CD4-positive, alpha-beta T cell (primary cell): ENCODE measurements at places on chromosomes 7 and 10.

- peak; percentile 76 for DNase-seq
Observed at GRCh38 chr7:69598081-69598486, at the start of gene AUTS2. AUTS2 (plus strand) TSS chr7:69598475; CDS start chr7:69599654, 1,179 bp downstream.

GRCh38 chr7:152355474-152356057, 80.2 kb downstream of the KMT2C start:
- DNase-seq, result no peak

DNA sequence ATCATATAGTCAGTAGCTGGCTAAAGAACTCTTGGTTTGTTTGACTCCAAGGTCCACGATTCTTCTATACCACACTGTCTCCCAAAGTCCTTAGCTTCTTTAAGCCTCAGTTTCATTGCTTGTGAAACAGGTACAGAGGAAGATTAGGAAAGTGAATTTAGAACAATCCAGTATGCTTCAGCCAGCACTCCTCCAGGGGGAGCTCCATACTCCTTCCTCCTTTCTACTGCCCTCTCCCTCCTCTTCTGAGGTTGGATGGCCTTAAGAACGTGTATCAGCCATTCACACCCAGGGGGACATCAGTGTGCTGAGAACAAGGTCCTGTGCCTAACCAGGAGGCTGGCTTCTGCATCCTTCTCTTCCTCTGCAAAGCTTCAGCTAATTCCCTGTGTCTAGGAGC, 54.8 kb upstream of the CALD1 start:
- DNase-seq, result no peak

GRCh38 chr10:124748953-124749645, 4.9 kb upstream of the FAM53B start:
- no peak for DNase-seq

GRCh38 chr7:91294639-91295220, 30.5 kb downstream of the FZD1 start:
- DNase-seq, result no peak

- no peak for DNase-seq
Observed at GRCh38 chr7:156703773-156704482, 63.4 kb downstream of the RNF32 start.

DNA sequence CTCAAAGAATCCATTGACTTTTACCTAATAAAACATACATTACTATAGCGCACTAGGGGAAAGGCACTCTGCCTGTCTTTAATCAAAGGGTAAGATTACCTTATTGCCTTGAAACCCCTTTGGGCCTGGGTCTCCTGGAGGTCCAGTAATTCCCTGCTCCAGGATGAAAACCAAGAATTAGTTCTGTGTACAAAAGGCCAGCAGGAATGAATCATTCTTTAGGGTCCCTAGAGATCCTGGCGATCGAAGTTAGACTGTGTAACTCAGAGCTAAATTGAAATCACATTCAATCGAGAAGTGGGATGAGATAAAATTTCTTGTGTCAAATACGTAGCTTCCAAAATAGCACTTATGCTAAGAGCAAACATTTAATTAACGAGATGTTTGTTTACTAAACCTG, 29.8 kb downstream of the COL28A1 start:
- DNase-seq, result no peak

DNA sequence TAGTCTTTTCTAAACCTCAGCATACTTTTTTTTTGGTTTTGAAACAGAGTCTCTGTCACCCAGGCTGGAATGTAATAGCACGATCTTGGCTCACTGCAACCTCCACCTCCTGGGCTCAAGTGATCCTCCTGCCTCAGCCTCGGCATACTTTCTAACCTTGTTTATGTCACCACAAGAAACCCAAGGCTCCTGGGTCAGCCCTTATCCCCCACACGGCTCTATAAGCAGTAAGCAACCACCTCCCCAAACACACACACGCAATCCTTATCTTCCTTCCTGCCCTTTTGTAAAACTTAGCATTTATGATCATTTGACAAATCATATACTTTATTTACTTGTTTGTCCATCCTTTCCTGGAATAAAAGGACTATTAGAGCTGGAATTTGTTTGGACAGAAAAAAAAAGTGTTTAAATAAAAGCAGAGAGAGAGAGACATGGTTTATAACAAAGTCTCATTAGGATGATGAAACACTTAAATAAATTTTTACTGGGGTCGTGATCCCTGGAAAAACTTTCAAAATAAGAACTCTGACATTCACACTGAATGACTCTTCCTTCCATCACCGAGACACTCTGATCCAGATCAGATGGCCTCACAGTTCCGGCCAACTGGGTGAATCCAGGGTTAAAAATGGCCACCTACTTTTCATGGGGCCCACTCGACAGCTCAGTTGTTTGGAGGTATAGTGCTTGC, 72.7 kb upstream of the PIK3CG start:
- DNase-seq, result no peak

GRCh38 chr7:131346885-131347592, 19.4 kb downstream of the MKLN1 start:
- no peak for DNase-seq

DNA sequence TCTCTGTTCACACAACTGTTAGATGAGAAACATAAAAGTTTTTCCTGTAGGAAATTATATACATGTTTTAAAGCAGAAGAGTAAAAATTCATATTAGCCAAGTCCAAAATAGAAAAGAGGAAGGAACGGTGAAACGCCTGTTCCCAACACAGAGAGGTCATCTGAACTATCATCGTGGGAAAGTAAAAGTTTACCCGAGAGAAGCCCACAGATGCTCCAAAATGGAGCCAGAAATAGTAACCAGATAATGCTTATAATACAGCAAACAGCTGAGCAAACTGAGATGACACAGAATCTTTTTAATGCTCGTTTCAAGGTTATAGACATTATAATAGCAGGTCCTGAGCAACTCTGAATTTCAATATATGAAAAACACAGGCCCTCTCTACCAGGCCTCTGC, 24.5 kb downstream of the FRMD4A start:
- DNase-seq, result no peak

DNA sequence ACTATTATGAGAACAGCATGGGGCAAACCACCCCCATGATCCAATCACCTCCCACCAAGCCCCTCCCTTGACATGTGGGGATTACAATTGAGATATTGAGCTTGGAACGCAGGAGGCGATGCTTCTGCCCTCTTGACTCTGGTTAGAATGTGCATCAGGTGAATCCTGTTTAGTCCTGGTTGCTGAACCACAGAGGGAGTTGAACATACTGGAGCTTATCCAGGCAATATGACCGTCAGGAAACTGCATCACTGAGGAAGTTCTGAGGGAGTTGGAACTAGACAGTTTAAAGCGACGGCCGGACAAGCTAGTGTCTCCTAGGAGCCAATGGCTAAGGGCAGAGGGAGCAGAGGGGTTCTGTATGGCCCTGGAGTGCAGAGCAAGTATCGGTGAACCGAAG, 31.8 kb upstream of the GARS1 start:
- DNase-seq, result no peak

DNA sequence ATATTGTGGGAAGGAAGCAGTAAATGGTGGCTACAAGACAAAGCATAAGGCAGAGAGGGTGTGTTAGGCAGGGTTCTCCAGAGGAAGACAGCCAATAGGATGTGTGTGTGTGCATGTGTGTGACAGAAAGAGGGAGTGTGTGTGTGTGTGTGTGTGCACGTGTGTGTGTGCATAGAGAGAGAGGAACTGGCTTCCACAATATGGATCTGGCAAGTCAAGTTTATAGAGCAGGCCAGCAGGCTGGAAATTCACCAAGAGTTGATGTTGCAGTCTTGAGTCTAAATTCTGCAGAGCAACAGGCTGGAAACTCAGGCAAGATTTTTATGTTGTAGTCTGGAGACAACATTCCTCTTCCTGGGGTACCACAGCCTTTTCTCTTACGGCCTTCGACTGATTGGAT, 374.0 kb downstream of the TNS3 start:
- no peak for DNase-seq

GRCh38 chr7:30309302-30309701, 24.9 kb downstream of the ZNRF2 start:
- no peak for DNase-seq

GRCh38 chr10:5581670-5582566, 57.2 kb downstream of the CALML3 start:
- no peak for DNase-seq

- DNase-seq, result no peak
Observed at GRCh38 chr7:106612432-106612831, 48.5 kb downstream of the CCDC71L start.

GRCh38 chr10:4721999-4722753, 103.8 kb upstream of the AKR1E2 start:
- no peak for DNase-seq

DNA sequence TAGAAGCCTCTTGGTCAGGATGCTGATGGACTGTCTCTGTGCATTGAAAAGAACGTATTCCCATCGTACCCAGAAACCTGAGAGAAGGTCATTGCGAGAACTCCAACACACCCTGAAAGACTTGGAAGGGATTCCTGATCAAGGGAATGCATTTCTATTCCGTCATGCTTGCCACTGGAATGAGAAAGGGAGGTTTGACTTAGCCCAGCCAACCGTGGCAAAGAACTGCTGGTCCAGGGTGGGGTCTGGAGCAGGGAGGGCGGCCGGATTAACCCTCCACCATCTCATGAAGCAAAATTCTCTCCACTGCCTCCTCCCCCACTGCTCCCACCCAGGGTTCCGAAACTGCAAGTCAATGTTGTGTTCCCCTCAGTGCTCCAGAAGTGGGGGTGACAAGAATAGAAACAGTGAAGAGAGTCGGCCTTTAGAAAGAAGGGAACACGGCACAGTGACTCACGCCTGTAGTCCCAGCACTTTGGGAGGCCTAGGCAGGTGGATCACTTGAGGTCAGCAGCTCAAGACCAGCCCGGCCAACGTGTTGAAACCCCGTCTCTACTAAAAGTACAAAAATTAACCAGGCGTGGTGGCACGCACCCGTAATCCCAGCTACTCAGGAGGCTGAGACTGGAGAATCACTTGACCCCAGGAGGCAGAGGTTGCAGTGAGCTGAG, 137.5 kb upstream of the MGMT start:
- no peak for DNase-seq

DNA sequence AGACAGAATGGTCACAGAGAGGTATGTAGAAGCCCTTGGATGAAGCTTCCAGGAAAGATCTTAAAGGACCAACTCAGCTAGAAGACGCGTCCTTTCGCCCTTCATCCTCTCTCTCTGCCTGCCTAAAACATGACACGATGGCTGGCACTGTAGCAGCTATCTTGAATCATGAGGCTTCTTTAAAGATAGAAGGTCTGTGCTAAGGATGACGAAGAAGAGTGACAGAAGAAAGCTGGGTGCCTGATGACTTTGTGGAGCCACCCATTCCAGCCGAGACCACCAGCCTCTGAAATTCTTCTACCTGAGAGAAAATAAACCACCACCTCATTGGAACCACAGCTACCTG, 25.5 kb downstream of the WDR86 start:
- no peak for DNase-seq

DNA sequence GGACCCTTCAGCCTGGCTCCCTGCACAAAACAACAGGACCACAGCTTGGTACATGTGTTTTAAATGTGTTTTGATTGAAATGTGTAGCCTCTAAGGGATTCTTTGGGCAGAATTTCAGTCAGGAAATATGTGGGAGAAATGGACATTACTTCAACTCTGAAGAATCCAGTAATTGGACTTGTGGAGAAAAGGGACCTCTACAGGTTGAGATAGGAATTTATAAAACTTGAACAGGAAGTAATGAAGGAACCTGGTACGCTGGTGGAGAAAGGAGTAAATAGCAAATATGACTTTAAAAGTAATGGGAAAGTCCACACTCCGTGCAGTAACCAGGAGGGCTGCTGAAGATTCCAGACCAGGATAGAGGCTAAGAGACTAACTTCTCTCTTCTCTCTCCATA, 220.5 kb downstream of the LHFPL3 start:
- no peak for DNase-seq

DNA sequence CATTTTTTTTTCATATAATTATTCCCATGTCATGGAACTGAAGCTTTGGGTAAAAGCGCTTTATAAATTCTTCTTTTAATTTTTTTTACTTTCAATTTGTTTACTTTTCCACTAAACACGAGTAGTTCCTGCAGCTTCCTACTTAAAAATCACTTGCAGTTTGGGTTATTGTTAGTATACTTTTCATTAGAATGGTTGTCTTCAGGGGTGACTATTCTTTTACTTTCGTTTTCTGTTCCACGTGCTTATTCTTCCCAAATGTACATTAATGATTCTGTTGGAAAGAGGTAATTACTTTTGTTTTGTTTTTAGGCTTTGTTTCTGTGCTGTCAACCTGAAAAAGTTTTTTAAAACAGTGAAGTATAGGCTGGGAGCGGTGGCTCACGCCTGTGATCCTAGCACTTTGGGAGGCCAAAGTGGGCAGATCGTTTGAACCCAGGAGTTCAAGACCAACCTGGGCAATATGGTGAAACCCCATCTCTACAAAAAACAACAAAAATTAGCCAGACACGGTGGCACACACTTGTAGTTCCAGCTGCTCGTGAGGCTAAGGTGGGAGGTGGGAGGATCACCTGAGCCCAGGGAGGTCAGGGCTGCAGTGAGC, 5.2 kb upstream of the CFAP69 start:
- no peak for DNase-seq

DNA sequence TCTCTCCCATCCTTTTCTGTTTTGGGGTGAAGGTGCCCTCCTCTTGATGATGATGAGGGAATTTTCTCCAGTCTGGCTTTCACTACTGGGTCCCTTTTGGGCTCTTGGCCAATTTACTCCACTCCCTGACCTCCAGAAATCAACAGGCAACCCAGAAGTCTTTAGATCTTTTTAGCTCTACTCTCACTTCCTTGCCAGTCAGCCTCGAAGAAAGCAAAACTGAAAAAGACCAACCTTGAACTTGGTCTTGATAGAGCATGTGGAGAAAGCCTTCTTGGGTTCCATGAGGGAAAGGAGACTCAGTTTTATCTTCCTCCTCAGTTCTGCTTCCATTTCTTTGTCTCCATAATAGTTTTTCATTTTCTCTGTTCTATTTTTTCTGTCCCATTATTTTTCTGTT, 91.4 kb upstream of the NPVF start:
- no peak for DNase-seq

DNA sequence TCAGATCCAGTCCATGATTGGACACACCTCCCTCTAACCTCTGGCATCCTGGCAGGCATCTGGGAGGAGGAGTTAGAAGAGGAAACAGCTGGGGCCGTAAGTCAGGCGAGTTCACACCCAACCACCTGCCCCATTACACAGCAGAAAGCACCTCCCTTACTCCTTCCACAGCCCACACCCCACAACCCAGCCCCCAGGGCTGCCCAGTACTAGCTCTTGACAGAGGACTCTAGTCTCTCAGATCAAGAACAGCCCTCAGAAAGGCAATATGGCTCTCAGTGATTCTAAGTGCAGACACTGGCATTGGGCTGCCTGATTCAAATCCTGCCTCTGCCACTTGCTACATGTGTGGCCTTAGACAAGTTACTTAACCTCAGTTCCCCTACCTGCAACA, 34.1 kb downstream of the KCNMA1 start:
- no peak for DNase-seq

- DNase-seq, result no peak
Observed at GRCh38 chr7:46459942-46460341, 538.9 kb upstream of the IGFBP3 start.

GRCh38 chr10:85609509-85609908, 757.1 kb downstream of the GRID1 start:
- DNase-seq, result no peak

GRCh38 chr7:1564603-1565022, 5.2 kb downstream of the PSMG3 start:
- DNase-seq, result no peak
